ENCODE measurements at places on chromosomes 5 and 9. TPM values are rescaled to one million over a fixed set of nuclear protein-coding genes. Genes with fewer than 3 reads are reported as not detected.

ENDOG gene
- polyA plus RNA-seq: 20.7 TPM

- no peak for DNase-seq
Observed at GRCh38 chr9:122143876-122144405, 15.6 kb downstream of the NDUFA8 start.

LTC4S gene
- polyA plus RNA-seq: 12.8 TPM

- no peak for DNase-seq
Observed at GRCh38 chr9:76629205-76629990, 134.8 kb upstream of the PCA3 start.

DNA sequence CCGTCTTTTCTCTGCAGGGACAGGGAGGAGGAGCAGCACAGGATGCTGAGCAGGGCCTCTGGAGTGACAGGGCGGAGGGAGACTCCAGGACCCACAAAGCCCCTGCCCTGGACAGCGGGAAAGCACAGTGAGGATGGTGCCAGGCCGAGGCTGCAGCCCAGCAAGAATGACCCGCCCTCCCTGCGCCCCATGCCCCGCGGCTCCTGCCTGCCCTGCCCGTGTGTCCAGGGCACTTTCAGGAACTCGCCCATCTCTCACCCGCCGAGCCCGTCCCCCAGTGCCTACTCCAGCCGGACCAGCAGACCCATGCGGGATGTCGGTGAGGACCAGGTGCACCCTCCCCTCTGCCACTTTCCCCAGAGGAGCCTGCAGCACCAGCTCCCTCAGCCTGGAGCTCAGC is 9.1 kb upstream of the EXOC3 start:
- no peak for DNase-seq

EQTN gene
- polyA plus RNA-seq: 0.13 TPM

DNA sequence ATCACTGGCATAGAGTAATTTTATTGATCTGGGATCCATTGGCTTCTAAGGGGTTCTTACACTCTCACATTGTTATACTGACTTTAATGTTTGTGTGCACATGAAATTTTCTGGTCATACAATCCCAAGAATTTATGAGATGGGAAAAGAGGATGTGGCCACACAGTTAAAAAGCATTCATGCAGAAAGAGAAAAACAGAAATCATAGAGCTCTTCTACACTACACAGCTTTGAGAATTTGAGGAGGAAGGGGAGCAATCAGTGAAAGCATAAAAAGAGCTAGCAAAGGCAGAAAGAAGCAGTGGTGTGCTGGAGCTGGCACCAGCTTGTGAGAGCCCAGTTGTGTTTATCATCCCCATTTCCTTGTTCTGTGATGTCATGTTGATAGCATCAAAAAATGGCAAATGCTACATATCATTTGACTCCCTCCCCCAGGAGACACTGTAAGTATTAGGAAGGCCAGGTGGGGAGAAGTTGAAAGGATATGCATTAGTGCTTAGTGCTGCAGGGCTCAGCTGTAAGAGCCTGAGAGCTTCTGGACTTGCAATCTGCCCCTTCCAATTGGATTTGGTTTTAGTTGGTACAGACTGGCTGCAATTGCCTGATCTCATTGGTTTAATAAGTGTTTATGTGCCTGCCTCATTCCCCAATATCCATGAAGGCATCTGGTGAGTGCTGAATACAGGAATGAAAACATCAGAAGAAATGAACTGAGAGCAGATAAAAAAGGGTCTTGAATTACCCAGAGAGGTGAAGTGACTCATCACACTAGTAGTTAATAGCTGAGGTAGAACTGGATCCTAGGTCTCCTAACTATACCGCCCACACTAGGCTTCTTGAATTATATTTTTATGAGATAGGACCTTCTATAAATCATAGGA is 30.9 kb downstream of the RHOBTB3 start:
- DNase-seq: no peak

GRCh38 chr5:91171322-91171721 is 211.8 kb downstream of the ARRDC3 start:
- DNase-seq: no peak

DNA sequence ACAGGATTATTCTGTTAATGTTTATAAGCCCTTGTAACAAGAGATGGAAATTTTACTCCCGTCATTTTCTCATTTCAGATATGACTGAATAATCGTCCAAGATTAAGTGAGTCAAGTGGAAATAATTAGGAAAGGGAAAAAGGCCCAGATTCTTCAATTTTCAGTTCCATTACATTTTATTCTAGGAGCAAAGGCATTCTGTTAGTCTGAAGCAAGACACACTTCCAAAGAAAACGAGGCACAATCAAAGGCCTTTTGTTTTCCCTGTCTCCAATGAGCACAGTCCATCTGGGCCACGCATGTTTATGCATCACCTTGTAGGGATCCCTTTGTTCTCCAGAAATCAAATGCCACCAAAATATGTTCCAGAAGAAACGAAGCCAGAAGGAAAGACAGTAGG is 382.9 kb upstream of the RFX3 start:
- DNase-seq: no peak

GRCh38 chr5:158502686-158503085 is 597.0 kb downstream of the EBF1 start:
- no peak for DNase-seq

DNA sequence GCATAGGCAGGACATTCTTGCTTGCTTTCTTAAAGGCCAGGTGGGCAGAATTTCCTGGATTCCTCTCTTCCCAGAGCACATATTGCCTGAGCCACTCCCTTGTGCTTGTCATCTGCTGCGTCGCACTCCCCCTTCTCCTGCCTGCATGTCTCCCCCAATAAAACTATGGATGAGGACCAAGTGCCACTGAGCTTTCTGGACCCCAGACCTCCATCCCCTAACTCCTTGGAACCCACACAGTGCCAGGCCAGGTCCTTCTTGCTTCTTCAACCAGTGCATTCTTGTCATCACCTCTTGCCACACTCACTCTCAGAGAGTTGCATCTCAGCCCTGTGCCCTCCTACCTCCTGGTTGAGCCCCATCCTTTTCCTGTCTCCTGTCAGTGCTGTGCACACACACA is 157.9 kb upstream of the PANK3 start:
- DNase-seq: no peak

TLN1 gene
- polyA plus RNA-seq: 533 TPM

PRELID2 gene
- 4.1 TPM for polyA plus RNA-seq

TRIO gene
- 35.8 TPM for polyA plus RNA-seq

DNA sequence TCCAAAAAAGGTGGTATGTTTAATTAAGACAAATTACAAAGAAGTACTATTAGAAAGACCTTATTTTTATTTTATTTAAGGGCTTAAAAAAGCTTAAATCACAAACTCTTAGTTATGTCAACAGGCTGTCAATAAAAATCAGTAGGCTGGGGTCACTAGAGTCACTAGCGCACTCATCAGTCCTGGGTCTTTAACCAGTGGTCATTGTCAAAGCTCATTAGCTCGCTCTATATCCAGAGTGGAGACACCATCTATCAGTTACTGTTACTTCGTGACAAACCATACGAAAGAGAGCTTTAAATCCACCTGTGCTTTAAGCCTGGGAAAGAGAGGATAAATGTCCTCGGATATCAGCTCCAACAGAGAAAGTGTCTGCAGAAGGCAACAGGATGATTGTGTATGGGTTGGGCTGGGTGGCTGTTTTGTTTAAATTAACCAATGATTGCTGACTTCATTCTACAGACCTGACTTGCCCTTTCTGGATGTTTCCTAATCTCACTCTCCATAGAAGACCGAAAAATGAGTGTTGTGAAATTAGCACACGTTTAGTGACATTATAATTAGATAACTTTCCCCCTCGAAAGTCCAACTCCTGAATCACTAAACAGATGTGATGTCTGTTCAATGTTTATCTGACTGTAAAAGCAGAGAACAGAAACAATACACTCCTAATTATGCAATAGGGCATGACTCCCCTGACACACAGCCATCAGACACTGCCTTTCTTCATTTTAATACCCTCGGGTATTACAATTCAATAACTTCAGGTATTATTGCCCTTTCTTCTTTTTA is 123.6 kb upstream of the TNPO1 start:
- DNase-seq: no peak

DNA sequence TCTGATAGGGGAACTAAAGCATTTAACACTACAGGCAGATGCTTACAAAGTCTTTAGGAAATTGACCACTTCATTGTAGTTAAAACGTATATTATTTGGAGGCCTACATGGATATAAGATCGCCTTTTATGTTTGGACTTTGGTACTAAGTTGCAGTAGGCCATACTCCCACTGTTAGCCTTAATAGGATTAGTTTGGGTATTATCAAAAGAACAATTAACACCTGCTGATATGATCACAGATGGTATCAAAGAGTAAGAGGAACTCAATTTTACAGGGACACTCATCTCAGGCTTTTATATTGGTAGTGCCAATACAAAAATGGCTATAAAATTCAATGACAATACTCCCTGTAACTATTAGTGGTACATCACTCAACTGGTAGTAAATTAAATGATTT is 1183.0 kb downstream of the MAT2B start:
- DNase-seq: no peak

GRCh38 chr9:16727452-16728136 is 142.9 kb downstream of the BNC2 start:
- DNase-seq: peak; percentile 28

- DNase-seq: no peak
Observed at GRCh38 chr9:83068414-83068813, 5.5 kb upstream of the RASEF start.

PCDHGA3 gene
- polyA plus RNA-seq: 1.6 TPM

- no peak for DNase-seq
Observed at GRCh38 chr5:149936700-149937091, 7.9 kb downstream of the PDE6A start.

DNA sequence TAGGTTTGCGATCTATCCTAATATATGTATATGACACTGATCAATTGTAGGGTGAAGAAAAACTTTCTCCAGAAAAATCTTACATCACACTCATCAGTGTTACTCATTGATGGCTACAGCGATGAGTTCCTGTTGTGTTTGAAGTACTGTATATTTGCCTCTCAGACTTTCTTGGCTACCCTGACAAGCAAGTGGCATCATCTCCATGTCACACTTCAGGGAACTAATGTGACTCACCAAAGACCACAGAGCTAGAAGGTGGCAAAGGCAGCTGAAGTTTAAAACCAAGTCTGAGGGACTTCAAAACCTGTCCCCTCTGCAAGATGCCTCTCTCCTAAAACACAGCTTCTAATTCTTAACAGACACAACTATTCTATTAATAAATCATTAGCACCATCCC is 451.4 kb downstream of the CTNND2 start:
- no peak for DNase-seq

Data from urinary bladder (tissue), 4 donors.